Right hindlimb (tissue), 1 donor: ENCODE measurements at places on chromosomes 1 and 21.

- peak; percentile 74 for DNase-seq
Measured at GRCh38 chr21:37367703-37368540, 1.3 kb downstream of the DYRK1A start.

DNA sequence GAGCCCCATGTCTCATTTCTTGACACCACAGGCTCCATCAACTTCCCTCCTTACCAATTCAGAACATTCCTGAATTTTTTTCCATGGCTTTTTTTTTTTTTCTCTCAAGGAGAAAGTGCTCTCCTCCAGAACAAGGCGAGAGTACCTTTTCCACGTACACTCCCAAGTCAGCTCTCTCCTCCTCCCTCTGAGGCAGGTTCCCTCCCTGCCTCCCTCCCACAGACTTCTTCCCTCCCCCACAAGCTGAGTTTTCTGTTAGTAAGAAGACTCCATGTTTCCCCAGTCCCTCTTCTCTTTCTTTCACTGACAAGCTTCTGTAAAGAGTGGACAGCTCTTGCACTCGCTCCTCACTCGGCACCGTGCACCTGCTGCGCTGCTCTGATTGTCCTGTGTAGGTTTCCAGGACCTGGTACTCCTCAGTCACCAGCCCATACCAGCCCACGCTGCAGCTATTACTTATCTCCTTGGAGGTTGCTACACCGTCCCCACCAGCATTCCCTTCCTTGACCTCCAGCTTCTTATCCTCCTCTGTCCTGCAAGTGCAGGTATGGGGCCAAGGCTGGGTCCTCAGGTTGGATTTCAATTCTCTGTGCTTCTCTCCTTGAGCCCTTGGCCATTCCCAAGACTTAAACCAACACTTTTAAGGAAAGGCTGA, 3.8 kb downstream of the TRAF5 start:
- no peak for DNase-seq

DNA sequence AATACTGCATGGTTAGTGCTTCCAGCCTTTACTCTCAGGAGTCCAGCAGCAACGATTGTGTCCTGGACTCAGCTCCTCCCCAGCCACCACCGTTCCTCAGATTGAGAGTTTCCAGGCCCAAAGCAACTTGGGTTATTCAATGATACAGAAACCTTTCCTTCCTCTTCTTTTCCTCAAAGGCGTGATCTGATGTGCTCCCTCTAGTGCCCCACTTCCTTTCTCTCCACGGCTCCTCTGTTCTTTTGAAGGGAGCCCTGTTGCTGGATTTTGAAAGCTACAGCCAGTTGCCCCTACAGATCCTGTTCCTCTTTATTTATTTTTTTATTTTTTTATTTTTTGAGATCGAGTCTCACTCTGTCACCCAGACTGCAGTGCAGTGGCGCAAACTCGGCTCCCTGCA, 14.1 kb downstream of the CRP start:
- DNase-seq = no peak

DNA sequence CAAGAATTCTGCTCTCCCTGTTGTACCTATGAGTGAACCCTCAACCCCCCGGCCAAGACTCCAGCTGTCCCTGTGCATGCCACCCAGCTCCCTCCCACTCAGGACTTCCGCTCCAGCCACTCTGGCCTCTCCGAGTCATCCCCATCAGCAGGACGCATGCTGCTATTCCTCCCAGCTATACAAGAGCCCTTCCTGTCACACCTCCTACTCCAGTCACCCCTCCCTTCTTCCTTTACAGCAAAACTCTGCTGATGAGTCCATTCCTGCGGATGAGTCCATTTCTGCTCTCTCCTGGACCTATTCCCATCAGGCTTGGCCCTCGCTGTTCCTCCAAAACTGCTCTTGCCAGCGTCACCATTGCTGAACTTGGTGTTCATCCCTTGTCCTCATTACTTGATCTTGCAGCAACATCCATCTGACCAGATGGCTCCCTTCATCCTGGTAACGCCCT, 42.2 kb downstream of the H3-3A start:
- DNase-seq = no peak

GRCh38 chr1:229066591-229066990, 204.3 kb upstream of the RAB4A start:
- DNase-seq = no peak

DNA sequence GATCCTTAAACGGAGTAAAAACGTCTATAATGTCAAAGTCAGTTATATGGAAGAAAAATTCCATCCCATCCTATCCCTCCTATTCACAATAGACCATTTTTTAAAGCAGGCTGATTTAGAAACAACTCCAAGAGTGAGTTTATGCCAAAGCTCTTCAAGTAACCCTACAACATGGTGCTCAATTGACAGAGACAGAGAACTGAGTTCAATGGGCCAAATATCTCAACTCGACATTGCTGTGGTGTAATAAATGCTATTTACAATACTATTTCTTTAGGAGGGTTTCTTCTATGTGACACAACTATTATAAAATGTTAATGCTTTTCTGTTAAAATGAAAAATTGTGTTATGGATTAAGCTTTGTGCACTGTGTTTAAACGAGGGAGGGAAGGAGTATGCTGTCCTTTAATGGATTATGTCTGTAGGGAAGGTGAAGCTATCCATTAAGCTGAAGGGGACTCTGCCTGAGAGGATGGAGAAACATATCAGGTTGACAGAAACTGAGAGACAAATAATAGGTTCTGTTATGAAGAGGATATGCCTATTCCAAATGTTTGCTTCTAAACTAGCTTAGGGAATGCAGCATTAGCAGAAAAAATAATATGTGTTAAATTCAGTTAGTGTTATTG, 362.5 kb upstream of the CHRM3 start:
- DNase-seq = no peak

GRCh38 chr1:202376247-202376646, 27.7 kb downstream of the PPP1R12B start:
- no peak for DNase-seq

GRCh38 chr1:38773483-38773882, 86.1 kb downstream of the RRAGC start:
- DNase-seq = no peak

DNA sequence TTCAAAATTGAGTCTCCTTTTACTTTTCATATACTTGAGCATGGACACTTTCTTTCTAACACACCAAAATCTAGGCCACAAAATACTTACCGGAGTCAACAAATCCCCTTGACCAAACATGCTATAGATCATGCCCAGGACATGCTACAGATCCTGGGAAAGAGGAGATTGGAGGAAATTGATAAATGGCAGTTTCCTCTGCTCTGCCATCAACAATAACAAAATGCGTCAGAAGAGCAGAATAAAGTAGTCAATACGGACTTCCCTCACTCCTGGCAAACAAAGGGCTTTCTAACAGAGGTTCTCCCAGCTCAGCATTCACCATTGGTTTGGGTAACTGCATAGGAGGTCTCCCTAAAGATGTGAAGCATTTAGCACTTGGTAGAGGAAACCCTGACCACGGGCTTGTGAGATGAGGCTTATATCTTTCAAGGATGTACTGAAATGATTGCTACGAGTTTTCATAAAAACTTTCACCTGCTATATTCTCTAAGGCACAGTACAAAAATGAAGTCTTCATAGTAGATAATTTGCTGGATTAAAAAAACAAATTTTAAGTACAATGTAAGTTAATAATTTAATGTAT, 283.8 kb upstream of the RUNX1 start:
- DNase-seq = no peak

DNA sequence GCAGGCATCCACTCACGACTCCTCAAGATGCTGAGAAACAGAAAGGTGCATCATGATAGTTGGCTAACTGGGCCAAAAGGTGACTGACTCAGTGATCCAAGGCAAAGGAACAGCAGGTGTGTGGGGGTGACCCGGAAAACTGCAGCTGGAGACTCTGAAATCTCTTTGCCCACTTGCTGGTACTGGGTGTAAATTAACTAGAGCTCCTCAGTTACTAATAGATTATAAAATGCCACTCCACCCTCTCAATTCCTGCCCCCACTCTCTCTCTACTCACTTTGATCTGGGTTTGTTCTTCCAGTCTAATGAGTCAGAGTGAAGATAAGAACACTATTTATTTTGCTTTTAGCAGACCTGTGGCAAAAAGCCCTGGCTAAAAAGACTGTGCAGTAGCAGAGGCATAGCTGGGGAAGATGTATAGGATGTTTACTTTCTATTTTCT, 7.2 kb upstream of the PIGC start:
- DNase-seq = no peak

DNA sequence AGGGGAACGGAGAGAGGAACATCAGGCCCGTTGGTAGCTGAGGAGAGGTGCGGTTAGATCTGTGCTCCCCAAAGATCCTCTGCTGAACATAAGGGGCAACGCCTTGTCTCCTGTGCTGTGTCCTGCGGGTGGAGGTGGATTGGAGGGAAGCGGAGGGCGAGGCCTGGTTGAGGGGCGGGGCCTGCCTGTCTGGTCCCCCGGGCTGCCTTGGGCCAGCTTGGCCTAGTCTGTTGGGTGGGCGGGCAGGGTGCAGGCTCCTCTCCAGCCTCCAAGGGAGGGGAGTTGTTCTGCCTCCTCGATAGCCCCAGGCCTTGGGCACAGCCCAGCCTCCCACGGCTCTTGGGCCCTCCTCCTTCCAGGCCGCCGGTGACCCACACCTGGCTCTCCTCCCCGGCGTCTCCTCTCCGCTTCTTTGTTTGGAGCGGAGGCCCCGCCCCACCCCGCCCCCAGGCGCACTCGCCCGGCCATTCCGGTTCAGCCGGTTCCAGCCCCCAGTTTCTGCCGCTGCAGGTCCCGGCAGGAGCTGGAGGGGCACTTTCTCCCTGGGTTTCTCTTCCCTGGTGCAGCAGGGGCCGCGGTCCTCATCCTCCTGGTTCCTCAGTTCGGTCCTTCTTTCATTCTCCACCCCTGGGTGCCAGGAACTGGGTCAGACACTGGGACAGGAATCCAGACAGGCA, 19.4 kb downstream of the PTPRF start:
- no peak for DNase-seq

- DNase-seq = no peak
Measured at GRCh38 chr1:202016022-202016810, 5.8 kb downstream of the ELF3 start.

- DNase-seq = no peak
Measured at GRCh38 chr1:236687273-236687672, 974 bp downstream of the ACTN2 start.

DNA sequence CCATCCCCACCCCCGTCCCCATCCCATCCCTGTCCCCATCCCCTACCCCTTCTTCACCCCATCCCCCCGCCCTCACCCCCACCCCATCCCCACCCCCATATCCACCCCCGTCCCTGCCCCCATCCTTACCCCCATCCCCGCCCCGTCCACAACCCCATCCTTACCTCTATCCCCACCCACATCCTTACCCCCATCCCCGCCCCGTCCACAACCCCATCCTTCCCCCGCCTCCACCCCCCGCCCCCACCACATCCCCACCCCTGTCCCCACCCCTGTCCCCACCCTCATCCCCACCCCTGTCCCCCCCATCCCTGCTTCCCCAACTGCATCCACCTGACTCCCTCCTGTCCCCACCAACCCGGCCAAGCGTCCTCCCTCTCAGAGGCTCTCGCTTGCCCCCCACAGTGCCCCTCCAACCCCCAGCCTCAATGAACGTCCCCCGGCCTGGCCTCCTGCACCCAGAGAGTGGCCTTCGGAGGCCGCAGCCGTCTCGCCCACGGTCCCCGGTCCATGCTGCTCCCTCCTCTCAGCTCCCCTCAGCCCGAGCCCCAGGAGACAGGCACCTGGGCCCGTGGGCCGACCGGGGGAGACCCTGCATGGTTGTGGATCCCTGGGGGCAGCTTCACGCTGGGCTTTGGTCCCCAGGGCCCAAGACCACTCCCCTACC, 25.5 kb upstream of the C1orf159 start:
- DNase-seq = no peak

GRCh38 chr1:20439282-20439681, 46.7 kb downstream of the CAMK2N1 start:
- DNase-seq = no peak

DNA sequence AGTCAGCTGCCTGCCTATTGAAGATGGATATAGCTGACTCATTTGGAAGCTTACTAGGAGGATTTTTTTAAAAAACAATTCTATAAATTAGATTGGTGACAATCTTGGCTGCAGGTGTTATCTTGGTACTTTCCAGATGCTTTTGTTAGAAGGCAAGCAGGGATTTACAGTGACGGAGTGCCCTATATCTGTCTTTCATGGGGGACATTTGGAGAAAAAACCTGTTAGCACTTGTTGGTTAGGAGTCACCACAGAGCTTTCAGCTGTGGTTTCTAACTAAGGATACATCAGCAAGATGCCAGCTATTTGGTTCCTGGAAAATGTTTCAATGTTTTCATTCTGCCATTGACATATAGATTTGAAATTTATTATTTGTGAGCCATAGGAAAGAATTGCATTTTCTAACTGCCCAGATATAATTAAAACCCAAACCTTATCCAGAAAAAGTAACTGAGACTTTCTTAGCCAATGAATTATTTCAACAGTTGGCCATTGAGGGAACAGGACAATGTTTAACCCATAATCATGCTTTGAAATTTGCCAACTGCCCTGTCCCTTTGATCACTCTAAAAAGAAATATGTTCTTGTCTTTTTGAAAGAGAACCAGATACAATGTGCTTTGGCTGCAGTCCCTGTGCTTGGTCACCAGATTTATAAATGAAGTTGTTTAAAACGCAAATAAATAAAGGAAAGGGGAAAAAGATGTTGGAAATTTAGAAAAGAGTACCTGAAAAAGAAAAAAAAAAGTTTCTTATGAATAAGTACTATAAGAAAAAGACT, 761.0 kb upstream of the CXADR start:
- no peak for DNase-seq

DNA sequence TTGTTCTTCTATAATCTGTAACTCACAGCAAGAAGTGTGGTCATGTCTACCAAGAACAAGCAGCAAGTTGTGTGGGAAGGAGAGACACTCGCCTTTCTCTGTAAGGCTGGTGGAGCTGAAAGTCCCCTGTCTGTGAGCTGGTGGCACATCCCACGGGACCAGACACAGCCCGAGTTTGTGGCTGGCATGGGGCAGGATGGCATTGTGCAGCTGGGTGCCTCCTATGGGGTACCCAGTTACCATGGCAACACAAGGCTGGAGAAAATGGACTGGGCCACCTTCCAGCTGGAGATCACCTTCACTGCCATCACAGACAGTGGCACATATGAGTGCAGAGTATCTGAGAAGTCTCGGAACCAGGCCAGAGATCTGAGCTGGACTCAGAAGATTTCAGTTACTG, 15.5 kb downstream of the CD101 start:
- no peak for DNase-seq

- DNase-seq = peak; percentile 17
Measured at GRCh38 chr1:245585252-245585959, 430.6 kb downstream of the KIF26B start.

GRCh38 chr1:36160388-36160948, 4.5 kb downstream of the MAP7D1 start:
- no peak for DNase-seq

GRCh38 chr1:245684571-245684970, 529.8 kb downstream of the KIF26B start:
- DNase-seq = peak; percentile 56
